Testis (tissue), 5 donors: ENCODE measurements at places on chromosomes 11 and 22. TPM values are rescaled to one million over a fixed set of nuclear protein-coding genes. Genes with fewer than 3 reads are reported as not detected.

The GLYAT gene
- total RNA-seq = not detected

The SLC25A1 gene
- 64.9 TPM for total RNA-seq

The E2F8 gene
- 1.3 TPM for total RNA-seq

The PHOX2A gene
- 1.3 TPM for total RNA-seq

The OR5L2 gene
- not detected for total RNA-seq

The ALG9 gene
- total RNA-seq = 41.3 TPM

The SCGB2A2 gene
- total RNA-seq = not detected

GRCh38 chr11:132125988-132126871 lies 755.8 kb downstream of the NTM start:
- no peak overlapping the region for H3K27ac ChIP-seq
- peaks cover 9% of the 10 kb centered on the region for H3K4me1 ChIP-seq
- no peak overlapping the region for H3K4me3 ChIP-seq
- H3K36me3 ChIP-seq = no peaks in the 10 kb centered on the region
- H3K27me3 ChIP-seq = no peaks in the 10 kb centered on the region

- H3K27me3 ChIP-seq = no peaks in the 10 kb centered on the region
- H3K36me3 ChIP-seq = no peaks in the 10 kb centered on the region
- no peak overlapping the region for H3K4me3 ChIP-seq
- no peak for DNase-seq
- no peaks in the 10 kb centered on the region for H3K4me1 ChIP-seq
Measured at GRCh38 chr11:92685049-92685448, 284.4 kb upstream of the MTNR1B start.

GRCh38 chr11:131819865-131820264 lies 449.4 kb downstream of the NTM start:
- no peak overlapping the region for H3K27ac ChIP-seq
- H3K4me1 ChIP-seq = no peaks in the 10 kb centered on the region
- no peak overlapping the region for H3K4me3 ChIP-seq
- H3K36me3 ChIP-seq = no peaks in the 10 kb centered on the region
- no peak for DNase-seq

GRCh38 chr22:31161386-31161785 lies 1.4 kb downstream of the RNF185 start:
- no peak overlapping the region for H3K27ac ChIP-seq
- H3K36me3 ChIP-seq = no peaks in the 10 kb centered on the region
- no peaks in the 10 kb centered on the region for H3K27me3 ChIP-seq
- H3K4me1 ChIP-seq = peaks cover 8% of the 10 kb centered on the region
- peak overlapping the region; percentile 95 for H3K4me3 ChIP-seq

- H3K4me3 ChIP-seq = no peak overlapping the region
- no peaks in the 10 kb centered on the region for H3K27me3 ChIP-seq
- H3K36me3 ChIP-seq = no peaks in the 10 kb centered on the region
- H3K27ac ChIP-seq = no peak overlapping the region
- DNase-seq = peak; percentile 77
Measured at GRCh38 chr11:45233121-45233803, 52.9 kb downstream of the SYT13 start.

DNA sequence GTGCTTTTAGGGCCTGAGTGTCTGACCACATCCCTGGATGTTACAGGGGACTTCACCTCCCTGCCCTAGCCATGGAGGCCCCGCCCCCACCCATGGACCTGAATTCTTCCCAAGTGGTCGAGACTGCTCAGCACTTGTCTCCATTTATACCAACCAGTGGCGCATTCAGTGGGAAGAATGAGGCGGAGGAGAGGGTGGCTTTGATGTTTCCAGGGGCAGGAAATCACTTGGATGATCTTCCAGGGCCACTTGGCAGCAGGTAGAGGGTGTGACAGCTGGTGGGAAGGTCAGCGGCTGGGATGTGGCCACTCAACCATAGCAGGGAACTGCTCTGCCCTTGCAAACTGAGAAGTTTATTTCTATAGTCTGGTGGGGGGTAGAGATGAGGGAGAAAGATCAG lies 155.1 kb upstream of the BLID start:
- no peak overlapping the region for H3K27ac ChIP-seq
- H3K4me1 ChIP-seq = no peaks in the 10 kb centered on the region
- no peaks in the 10 kb centered on the region for H3K36me3 ChIP-seq
- no peak for DNase-seq
- no peaks in the 10 kb centered on the region for H3K27me3 ChIP-seq
- no peak overlapping the region for H3K4me3 ChIP-seq

GRCh38 chr22:33219648-33220384 lies 161.6 kb upstream of the SYN3 start:
- H3K27ac ChIP-seq = no peak overlapping the region
- DNase-seq = peak; percentile 27
- no peaks in the 10 kb centered on the region for H3K36me3 ChIP-seq
- H3K27me3 ChIP-seq = no peaks in the 10 kb centered on the region
- H3K4me3 ChIP-seq = no peak overlapping the region

GRCh38 chr22:45129703-45130524 lies 33.8 kb upstream of the NUP50 start:
- no peak overlapping the region for H3K4me3 ChIP-seq
- no peaks in the 10 kb centered on the region for H3K4me1 ChIP-seq
- DNase-seq = no peak

GRCh38 chr11:69174841-69175240 lies 19.1 kb downstream of the SMIM38 start:
- no peak overlapping the region for H3K4me3 ChIP-seq
- no peaks in the 10 kb centered on the region for H3K4me1 ChIP-seq
- H3K36me3 ChIP-seq = no peaks in the 10 kb centered on the region
- no peaks in the 10 kb centered on the region for H3K27me3 ChIP-seq
- no peak for DNase-seq

DNA sequence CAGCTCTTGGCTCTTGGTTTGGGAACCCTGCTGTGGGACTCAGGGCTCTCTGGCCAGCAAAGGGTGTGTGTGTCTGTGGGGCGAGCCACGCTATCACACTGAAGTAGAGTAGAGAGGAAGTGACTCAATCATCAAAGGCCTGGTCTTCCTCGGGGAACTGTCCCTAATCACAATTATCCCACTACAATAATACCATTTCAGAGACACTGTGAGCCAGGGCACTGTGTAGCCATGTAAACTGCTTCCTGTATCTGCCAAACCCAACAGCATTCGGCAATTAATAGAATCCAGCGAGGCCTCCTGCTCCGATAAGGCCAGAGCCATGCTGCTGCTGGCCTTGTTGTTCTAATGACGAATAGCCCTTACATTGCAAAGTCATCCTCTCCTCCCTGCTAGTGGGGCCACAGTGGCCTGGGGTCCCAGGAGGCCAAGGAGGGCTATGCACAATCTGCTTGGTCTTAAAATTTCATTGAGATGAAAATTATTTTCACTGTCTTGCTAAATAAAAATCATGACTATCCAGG lies 49.8 kb upstream of the LMO2 start:
- no peaks in the 10 kb centered on the region for H3K36me3 ChIP-seq
- H3K27me3 ChIP-seq = no peaks in the 10 kb centered on the region
- no peak for DNase-seq
- H3K4me3 ChIP-seq = no peak overlapping the region

GRCh38 chr22:20572132-20572802 lies 64.9 kb downstream of the MED15 start:
- H3K27me3 ChIP-seq = no peaks in the 10 kb centered on the region
- no peak overlapping the region for H3K4me3 ChIP-seq
- H3K36me3 ChIP-seq = no peaks in the 10 kb centered on the region
- no peak overlapping the region for H3K27ac ChIP-seq

DNA sequence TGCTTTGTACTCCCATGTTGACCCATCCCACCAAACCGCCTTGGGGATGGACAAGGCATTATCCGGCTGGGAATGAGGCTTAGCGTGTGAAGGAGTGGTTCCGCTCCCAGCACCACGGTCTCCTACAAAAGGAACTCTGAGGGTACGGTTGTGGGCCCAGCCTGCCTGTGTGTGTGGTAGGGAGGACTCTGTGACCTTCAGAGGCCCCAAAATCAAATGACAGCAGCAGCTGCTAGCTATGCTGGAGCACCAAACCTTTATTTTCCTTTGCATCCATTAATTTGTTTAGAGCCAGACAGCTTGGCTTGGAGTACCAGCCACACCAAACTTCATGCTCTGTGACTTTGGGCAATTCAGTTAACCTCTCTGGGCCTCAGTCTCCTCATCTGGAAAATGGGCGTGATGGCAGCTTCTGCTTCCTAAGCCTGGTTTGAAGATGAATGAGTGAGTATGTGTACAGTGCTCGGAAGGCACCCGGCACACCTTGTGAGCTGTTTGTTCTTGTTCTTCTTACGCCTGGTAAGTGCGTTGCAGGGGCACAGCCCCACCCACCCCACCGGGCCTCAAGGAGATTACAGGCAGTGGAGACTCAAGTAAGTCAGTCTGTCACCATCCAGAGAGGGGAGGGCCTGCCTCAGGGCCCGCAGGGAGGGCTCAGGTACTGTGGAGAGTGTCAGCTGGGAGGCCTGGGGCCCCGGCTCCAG lies 25.3 kb downstream of the MB start:
- peaks cover 13% of the 10 kb centered on the region for H3K4me1 ChIP-seq
- no peak overlapping the region for H3K4me3 ChIP-seq
- H3K36me3 ChIP-seq = no peaks in the 10 kb centered on the region

DNA sequence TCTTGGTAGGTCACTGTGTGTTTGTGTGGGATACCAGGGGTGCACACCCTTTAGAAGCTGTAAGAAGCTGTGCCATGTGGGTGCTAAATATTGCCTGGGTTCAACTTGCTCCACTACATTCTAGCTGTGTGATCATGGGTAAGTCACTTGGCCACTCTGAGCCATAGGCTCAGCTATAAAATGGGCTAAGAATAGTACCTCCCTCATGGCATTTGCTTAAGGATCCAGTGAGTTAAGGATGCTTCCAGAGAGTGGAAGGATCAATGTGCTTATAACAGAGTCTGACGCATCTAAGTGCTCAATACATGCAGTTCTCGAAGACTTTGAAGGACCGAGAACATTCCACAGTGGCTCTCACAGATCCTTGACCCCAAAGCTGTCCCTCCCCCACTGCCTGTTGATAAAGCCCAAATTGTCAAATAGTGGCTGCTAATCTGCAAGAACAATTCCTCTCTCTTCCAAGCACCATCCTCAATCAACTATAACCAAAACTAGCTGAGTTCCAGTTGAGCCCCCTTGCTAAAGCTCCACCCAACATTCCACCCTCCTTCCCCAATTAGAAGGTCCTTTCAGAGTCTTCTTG lies 13.2 kb upstream of the TMPRSS6 start:
- no peaks in the 10 kb centered on the region for H3K4me1 ChIP-seq
- H3K36me3 ChIP-seq = no peaks in the 10 kb centered on the region
- no peak overlapping the region for H3K4me3 ChIP-seq
- no peaks in the 10 kb centered on the region for H3K27me3 ChIP-seq

DNA sequence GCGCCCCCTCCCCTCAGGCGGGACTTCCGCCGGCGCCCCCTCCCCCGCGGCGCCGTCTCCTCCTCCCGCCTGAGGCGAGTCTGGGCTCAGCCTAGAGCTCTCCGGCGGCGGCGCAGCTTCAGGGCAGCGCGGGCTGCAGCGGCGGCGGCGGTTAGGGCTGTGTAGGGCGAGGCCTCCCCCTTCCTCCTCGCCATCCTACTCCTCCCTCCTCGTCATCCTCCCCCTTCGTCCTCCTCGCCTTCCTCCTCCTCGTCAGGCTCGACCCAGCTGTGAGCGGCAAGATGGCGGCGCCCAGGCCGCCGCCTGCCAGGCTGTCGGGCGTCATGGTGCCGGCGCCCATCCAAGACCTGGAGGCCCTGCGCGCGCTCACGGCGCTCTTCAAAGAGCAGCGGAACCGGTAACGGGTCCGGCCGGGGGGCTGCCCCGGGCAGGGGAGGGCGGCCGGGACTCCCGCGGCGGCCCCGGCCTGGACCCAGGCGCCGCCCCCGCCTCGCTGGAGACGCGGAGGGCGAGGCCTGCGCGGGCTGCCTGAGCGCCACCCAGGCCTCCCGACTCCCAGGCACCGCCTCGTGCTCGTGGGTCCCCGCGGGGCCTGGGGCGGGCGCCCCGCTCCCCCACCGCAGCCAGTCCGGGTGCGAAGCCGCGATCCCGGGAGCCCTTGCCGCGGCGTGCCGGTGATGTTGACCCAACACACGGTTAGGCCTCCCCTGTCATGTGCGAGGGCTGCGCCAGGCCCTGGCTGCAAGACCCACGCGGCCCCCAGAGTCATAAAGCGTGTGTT lies at the start of gene ATXN10:
ATXN10 (plus strand) TSS at position 52 of the 781 bp plus-strand sequence; CDS start at position 282, 230 bp downstream.
- no peaks in the 10 kb centered on the region for H3K27me3 ChIP-seq
- peak; percentile 81 for DNase-seq
- peaks cover 26% of the 10 kb centered on the region for H3K4me1 ChIP-seq
- peak within 1 kb of the TSS; percentile 92 for H3K27ac ChIP-seq
- peak within 1 kb of the TSS; percentile 82 for H3K4me3 ChIP-seq

DNA sequence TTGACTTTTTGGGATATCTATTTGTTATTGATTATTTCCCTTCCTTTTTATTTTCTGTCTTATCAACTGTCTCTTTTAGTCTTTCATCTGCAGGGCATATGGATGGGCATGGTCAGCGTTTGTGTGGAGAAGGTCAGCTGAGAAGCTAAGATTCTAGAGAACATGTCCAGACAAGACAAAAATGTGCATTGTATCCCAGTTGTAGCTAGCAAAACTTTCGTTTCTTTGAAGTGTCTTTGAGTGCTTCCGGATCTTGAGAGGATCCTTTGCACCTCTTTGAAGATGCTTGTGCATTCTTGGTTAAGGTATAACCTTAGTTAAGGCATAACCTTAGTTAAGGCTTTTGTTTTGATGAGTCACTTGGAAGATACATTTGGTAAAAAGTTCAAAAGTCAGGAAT lies 329.9 kb upstream of the LRRC4C start:
- no peak overlapping the region for H3K4me3 ChIP-seq
- no peak overlapping the region for H3K27ac ChIP-seq
- H3K27me3 ChIP-seq = no peaks in the 10 kb centered on the region
- no peak for DNase-seq
- no peaks in the 10 kb centered on the region for H3K36me3 ChIP-seq

GRCh38 chr11:131809203-131809918 lies 438.9 kb downstream of the NTM start:
- H3K27me3 ChIP-seq = no peaks in the 10 kb centered on the region
- no peaks in the 10 kb centered on the region for H3K36me3 ChIP-seq
- no peak overlapping the region for H3K4me3 ChIP-seq
- H3K27ac ChIP-seq = no peak overlapping the region
- DNase-seq = no peak

DNA sequence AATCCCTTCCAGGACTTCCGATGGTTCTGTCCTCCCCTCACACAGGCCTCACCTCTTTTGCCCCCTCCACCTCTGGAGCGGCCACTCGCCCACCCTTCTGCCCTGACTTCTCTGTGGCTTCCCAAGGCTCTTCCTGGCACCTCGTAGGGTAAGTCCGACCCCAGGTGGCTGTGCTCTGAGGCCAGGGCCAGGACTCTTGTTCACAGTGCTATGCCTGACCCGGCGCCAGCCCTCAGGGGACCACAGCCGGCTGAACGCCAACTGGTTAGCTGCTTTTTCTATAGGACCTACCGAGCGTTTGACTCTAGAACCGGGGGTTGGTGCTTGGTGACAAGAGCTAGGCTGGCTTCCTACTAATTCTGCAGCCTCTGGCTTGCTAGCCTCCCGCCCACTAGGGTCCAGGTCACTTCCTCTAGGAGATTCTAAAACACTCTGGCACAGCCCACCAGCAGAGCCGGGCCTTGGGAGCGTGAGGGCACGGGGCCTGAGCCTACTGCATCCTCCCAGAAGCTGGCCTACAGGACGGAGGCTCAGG lies 28.4 kb upstream of the KCNQ1OT1 start:
- H3K4me1 ChIP-seq = peaks cover 6% of the 10 kb centered on the region
- no peak overlapping the region for H3K27ac ChIP-seq
- no peaks in the 10 kb centered on the region for H3K36me3 ChIP-seq
- H3K27me3 ChIP-seq = no peaks in the 10 kb centered on the region
- no peak overlapping the region for H3K4me3 ChIP-seq

- H3K4me1 ChIP-seq = no peaks in the 10 kb centered on the region
- no peaks in the 10 kb centered on the region for H3K27me3 ChIP-seq
- no peak overlapping the region for H3K4me3 ChIP-seq
- no peak overlapping the region for H3K27ac ChIP-seq
- no peak for DNase-seq
- H3K36me3 ChIP-seq = no peaks in the 10 kb centered on the region
Measured at GRCh38 chr11:23865341-23865975, 631.4 kb upstream of the LUZP2 start.
